Stimulated activated CD8-positive, alpha-beta memory T cell treated with anti-CD3 and anti-CD28 coated beads, Interleukin-12 subunit alpha, Interleukin-12 subunit beta, amount 100 ng/mL, for 1 hour (primary cell): ENCODE measurements at places on chromosomes 5 and 9.

DNA sequence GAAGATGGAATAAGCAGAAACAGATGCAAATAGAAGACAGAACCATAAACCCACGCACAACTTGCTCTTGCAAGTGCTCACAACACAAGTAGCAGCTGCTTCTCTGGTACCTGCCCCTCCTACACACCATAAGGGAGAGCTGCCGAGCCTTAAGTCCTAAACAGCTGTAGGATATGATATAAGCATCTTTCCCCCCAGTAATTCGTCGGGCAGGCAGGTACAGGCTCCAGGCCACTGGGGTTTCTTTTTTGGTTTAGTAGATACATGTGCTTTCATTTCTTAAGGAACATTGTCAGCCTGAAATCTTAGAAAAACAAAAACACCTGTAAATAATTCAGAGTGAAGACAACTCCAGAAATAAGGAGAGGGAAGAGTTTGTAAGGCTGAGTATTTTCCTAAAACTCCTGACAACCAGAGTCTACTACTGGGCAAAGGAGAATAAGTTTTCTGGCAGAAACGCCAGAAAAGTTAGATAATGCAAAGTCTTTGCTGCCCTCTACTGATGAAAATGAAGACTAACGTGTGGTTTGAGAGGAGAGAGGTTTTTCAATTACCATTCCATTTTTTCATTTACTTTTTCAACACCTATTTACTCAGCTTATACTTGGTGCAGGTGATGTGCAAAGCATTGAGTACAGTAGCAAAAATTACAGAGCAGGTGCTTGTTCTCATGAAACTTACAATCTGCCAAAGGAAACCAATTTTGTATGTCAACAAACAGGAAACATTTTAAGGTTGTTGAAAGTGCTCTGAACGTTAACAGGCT lies 20.1 kb upstream of the TCERG1 start:
- DNase-seq: no peak

DNA sequence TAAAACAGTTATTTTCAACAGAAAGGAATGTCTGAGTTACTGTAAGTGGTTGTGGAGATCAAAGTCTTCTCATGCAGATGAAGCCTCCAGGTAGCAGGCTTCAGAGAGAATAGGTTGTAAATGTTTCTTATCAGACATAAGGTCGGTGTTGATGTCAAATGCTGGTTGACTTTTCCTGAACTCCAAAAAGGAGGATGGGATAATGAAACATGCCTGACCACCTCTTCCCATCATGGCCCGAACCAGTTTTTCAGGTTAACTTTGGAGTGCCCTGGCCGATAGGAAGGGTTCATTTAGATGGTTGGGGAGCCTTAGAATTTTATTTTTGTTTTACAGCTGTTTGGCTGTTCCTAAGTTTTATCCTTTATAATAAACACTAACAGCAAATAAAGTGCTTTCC lies 478.4 kb downstream of the ACTL7B start:
- DNase-seq: no peak

DNA sequence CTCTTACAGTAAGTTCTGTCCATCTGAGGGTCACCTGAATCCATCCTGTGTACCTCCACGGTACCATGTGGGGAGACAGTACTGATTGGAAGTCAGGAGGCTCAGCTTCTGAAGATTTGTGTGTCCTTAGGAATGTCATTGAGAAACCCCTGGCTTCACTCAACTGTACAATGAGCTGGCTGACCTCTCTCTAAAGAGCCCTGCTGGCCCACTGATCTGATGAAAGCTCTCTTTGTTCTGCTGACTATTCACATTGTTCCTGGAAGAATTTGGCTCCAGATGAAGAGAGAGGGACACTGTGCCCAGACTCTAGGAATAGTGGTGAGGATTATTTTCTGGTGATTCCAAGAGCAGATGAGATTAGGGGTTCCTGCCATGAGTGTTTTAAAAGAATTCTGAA lies 141.2 kb downstream of the LURAP1L start:
- no peak for DNase-seq

DNA sequence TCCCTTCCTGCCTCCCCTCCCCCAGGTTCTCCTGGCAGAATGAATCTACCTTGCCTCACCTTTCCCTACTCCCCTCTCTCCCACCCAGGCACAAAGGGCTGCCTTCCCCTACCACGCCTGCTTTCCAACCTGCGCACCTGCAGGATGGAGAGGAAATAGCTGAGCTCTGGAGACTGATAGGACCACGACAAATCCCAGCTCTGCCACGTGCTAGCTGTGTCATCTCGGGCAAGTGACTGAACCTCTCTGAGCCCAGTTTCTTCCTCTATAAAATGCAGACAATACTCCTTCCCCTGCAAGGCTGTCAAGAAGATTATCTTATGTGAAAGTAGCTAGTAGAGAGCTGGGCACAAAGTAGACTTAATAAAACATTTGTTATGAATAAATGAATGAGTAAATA lies 31.2 kb upstream of the PTGS1 start:
- no peak for DNase-seq

- no peak for DNase-seq
Measured at GRCh38 chr9:14412775-14413174, 98.8 kb upstream of the NFIB start.

DNA sequence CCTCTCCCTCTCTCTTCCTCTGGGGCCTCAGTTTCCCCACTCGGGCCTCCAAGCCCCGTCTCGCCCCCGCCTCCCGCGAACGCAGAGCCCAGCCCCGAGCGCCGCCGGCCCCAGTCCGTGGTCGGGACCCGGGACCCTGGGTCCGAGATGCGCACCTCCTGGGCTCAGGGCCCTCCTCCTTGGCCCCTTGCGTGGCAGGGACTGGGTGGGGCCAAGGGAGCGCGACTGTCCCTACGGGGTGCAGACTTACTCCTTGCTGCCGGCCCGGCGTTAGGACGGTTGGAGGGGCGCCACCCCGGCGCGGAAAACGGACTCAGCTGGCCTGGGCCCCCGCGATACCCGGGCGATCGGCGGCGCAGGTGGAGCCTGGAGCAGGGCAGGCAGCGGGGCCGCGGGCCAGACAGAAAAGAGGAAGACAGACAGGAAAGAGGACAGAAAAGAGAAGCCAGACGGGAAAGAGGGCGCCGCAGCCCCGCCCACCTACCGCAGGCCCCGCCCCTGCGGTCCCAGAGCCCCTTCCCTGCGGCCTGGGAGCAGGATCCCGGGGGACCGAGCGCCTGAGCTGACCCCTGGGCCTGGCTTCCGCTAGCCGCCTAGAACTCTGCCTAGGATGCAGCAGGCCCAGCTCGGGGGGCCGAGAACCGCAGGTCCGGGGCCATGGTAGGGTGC lies at the start of gene GBGT1:
Gene GBGT1, minus strand, starts transcription at position 411 of the 669 bp plus-strand sequence. CDS start 1,502 bp downstream, outside the sequence.
- DNase-seq: no peak

- no peak for DNase-seq
Measured at GRCh38 chr5:141747152-141748141, 65.4 kb upstream of the ARAP3 start.
